Stimulated activated naive B cell treated with anti-CD40 and anti-IgM and Interleukin-4, amounts not matched to agents 10 μg/mL and 1 μg/mL and 100 μg/mL, for 72 hours (primary cell): ENCODE measurements at places on chromosomes 6 and 20.

DNA sequence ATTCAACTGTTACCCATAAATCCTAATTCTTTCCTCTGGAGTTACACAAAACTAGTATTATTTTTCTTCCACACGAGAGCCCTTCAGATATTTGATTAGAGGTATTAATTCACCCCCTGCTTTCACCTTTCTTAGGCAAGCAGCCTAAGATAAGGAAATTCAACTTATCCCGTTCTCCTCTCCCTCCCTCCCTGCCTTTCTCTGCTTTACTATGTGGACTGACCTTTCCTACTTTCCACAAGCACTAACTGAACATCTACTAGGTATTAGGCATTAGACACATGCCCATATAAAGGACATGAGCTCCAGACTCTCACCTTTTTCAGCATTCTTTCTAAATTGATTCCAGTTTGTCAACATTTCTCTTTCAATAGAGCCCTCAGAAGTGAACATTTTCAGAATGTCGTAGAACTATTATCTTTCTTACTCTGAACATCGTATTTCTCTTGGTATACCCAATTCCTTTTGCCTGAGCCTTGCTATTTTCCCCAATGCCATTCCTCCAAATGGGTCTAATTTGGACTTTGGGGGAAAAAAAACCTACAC is 16.5 kb downstream of the ELOVL2 start:
- no peak for DNase-seq

GRCh38 chr6:80133020-80133419 is 26.5 kb downstream of the BCKDHB start:
- no peak for DNase-seq

- no peak for DNase-seq
Observed at GRCh38 chr20:2698186-2698817, 5.7 kb downstream of the EBF4 start.

DNA sequence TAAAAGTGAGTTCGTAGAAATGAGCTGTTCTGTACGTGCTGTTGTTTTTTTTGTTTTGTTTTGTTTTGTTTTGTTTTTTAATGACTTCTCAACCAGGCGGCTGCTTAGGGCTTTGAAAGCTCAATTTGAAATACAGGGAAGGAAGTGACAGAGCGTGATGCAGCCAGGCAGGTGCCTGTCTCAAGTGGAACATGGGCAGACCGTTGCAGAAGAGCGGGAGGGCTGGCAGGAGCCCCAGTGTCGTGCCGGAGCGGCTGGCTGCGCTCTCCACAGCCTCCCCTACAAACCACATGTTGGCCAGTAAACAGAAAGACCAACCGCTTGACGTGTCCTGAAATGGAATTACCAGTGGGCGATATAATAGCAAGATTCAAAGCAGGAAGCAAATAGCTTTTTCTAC is 164.9 kb upstream of the RREB1 start:
- DNase-seq = peak; percentile 74

DNA sequence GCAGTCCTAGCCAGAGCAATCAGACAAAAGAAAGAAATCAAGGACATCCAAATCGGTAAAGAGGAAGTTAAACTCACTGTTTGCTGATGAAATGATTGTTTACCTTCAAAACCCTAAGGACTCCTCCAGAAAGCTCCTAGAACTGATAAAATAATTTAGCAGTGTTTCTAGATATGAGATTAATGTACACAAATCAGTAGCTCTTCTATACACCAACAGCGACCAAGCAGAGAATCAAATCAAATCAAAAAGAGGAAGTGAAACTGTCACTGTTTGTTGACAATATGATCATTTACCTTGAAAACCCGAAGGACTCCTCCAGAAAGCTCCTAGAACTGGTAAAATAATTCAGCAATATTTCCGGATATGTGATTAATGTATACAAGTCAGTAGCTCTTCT is 21.7 kb downstream of the SERPINB9 start:
- DNase-seq = no peak

GRCh38 chr6:19571176-19571575 is 266.0 kb upstream of the ID4 start:
- DNase-seq = no peak

DNA sequence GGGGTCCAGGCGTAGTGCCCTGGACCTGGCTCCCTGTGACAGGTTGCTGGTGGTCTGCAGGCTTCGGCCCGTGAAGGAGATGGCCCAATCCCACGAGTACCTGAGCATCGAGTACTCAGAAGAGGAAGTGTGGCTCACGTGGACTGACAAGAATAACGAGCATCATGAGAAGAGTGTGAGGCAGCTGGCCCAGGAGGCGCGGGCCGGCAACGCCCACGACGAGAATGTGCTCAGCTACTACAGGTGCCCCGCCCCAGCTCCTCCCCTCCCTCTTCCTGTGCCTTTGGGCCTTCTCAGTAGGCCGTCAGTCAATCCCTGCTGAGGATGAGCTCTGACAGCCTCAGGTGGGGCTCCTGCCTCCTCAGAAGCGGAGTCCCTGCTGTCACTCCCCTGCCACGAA is 42.6 kb downstream of the UQCC2 start:
- DNase-seq = no peak

- no peak for DNase-seq
Observed at GRCh38 chr6:23334360-23334759, 765.0 kb downstream of the HDGFL1 start.

GRCh38 chr6:45691426-45691825 is 313.7 kb upstream of the SUPT3H start:
- DNase-seq = no peak

DNA sequence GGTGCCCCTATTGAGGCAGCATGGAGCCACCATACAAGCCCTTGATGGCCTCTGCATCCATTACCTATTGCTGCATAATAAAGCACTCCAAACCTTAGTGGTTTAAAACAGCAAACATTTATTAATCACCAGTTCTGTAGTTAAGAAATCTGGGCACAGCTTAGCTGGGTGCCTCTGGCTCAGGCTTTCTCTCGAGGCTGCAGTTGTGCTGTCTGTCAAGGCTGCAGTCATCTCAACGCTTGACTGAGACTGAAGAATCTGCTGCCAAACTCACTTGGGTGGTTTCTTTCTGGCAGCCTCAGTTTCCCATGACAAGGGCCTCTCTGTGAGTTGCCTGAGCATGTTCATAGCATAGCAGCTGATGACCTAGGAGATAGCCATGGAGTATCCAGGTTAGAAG is 207.4 kb upstream of the LRFN2 start:
- no peak for DNase-seq

- no peak for DNase-seq
Observed at GRCh38 chr6:45078432-45078831, 249.7 kb upstream of the RUNX2 start.

- no peak for DNase-seq
Observed at GRCh38 chr6:38509713-38510112, 130.0 kb downstream of the BTBD9 start.

DNA sequence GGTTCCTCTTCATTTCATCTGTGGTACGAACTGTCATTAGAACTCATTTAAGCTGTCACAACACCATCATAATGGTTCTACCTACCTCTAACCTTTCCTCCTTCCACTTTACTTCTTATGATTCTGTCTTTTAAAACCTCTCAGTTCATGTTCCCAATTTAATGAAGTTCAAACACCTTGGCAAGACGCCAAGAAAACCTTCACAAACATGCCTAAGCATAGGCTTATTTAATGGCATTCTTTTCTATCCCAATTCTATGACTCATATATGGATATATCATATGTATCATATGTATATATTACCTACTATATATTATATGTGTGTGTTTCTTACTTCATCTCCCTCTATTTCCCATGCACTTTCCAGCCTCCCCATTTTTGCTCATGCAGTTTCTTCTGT is 283.4 kb upstream of the TBX18 start:
- DNase-seq = no peak

DNA sequence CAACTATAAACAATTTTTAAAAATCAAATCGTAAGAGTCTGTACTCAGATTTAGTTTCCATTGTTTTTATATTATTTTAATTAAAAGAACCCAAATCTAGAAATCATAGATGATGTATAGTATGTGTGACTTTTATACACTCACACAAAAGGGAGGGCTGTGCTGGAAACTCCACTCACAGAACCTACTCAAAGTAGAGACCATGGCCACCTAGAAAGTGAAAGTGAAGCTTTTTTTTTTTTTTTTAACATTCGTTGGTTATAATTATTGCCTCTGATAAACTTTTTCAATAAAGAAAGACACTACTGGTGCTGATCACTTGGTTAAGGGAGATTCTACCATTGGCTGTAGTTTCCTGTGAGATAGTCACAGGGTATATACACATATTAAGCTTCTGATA is 37.9 kb upstream of the PRL start:
- DNase-seq = no peak

GRCh38 chr20:41927655-41928054 is 309.5 kb upstream of the CHD6 start:
- DNase-seq = no peak

- DNase-seq = no peak
Observed at GRCh38 chr20:56117350-56117749, 112.0 kb upstream of the CBLN4 start.

GRCh38 chr6:134437376-134437775 is 119.5 kb upstream of the SGK1 start:
- DNase-seq = peak; percentile 37

DNA sequence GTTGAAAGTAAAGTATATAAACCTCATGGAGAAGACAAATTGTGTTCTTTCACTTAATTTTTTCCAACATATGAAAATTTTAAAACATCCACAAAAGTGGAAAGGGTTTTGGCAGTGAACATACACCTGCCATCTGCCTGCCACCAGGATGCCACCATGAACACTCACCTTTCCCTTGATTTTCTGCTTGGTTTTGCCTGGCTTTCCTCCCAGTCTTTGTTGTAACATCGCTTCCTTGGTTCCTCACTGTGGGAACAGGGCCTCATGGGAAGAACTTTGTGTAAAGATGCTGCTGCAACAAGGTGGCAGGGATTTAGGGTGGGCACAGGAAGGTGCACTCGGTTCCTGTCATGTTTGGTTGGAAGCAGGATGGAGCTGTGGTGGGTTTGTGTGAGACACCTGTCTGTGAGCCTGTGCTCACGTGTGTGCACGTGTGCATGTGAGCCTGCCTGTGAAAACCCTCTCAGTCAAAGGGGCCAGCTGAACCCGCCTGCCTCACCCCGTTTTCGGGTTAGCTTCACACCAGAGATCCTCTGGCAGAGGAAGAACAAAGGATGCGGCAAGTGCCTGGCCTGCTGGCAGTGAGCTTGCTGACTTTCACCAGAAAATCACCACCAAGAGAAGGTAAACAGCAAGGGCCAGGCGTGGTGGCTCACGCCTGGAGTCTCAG is 11.0 kb upstream of the RBM38 start:
- DNase-seq = no peak

DNA sequence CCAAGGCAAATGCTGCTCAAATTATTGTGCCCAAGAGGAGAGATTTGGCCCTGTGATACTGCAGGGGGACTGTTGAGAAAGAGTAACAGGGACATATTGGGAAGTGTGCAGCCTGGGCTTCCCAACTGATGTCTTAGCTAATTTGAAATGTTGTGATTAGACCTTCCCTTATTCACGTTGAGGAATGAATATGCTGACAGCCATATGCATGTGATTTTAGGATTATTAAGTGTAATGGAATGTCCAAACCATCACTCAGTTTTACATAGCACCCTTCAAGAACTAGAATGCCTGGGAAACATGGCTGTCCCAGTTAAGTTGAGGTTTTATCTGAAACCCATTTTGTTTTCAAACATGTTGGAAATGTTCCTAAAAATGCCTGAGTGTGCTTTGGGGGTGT is 81.4 kb downstream of the CARMIL1 start:
- no peak for DNase-seq

- no peak for DNase-seq
Observed at GRCh38 chr20:58342104-58342945, 32.8 kb downstream of the RAB22A start.

- DNase-seq = no peak
Observed at GRCh38 chr20:32573167-32573851, 11.8 kb downstream of the NOL4L start.

GRCh38 chr20:37303637-37304036 is 14.2 kb downstream of the MANBAL start:
- no peak for DNase-seq

- no peak for DNase-seq
Observed at GRCh38 chr20:37220731-37221130, 40.9 kb downstream of the GHRH start.

DNA sequence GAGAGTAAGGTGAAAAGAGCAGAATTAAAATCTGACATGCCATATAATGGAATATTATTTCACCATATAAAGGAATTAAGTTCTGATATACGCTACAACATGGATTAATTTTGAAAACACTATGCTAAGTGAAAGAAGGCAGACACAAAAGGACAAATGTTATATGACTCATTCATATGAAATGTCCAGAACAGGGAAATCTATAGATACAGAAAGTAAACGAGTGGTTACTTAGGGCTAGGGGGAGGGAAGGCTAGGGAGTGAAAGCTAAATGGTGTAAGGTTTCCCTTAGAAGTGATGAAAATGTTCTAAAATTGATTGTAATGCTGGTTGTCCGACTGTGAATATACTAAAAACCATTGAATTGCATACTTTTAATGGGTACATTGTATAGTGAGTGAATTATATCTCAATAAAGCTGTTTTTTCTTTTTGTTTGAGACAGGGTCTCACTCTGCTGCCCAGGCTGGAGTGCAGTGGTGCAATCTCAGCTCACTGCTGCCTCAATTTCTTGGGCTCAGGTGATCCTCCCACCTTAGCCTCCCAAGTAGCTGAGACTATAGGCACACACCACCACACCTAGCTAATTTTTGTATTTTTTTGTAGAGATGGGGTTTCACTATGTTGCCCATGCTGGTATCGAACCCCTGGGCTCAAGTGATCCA is 8.2 kb downstream of the PRPH2 start:
- DNase-seq = no peak

DNA sequence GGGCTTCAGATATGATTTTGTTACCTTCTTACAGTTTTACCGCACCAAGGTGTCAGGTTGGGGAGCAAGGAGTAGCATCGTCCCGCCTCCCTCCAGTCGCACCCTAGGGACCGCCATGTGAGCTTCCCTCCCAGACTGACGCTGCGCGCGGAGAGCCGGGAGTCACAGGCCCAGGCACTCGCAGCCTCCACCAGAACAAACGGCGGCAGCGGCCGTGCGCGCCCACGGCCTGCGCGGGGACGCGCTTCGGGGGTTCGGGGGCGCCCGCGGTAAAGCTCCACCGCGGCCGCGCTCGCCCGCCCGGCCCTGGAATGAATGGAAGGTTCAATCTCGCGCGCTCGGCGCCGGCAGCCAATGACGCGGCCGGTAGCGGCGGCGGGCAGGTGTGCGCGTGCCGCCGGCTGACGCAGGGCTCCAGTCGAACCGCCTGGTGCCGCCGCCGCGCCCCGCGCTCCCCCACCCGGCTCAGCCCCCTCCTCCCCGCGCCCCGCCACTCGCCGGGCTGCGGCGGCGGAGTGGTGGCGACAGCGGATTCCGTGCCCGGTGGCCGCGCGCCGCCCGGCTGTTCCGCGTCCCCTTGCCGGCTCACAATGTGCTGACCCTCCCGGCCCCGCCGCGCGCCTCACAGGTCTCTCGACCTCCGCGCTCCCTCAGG is 16.5 kb upstream of the LIN28B start:
- DNase-seq = no peak

GRCh38 chr6:42788671-42789070 is 6.8 kb downstream of the BICRAL start:
- DNase-seq = no peak

GRCh38 chr6:111990214-111990613 is 63.7 kb upstream of the CCN6 start:
- DNase-seq = no peak
